Small intestine (tissue), 16 donors: ENCODE measurements at places on chromosomes 7 and 10.

DNA sequence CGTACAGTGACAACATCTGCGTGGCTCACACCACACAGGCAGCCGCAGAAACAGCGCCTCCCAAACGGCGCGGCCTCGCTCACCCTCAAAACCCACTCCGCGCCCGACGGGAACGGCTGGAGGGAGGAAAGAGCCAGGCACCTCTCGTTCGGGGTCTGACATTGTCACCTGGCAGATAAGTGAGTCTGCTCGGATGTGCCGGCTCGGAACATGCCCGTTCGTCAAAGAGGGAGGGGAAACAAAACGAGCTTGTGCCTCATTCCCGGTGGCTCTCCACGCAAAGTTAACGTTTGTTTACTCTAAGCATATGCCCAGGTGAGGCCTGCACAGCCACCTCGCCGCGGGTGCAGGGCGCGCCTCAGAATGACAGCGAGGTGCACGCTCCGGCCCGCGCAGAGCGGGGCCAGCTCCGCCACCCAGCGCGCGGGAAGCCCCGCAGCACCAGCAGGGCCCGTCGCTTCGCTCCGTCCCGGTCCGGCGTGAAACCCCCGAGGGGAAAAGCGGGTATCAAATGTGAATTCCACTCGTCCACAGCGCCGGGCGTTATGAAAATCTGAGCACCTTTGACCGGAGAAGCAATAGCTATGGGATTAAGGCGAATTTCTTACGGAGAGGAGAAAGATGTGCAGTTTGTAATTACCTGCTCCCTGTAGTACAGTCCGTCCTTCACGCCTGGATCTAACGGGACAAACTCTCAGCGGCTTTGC, 13.1 kb downstream of the CNPY1 start:
- no peak for DNase-seq

DNA sequence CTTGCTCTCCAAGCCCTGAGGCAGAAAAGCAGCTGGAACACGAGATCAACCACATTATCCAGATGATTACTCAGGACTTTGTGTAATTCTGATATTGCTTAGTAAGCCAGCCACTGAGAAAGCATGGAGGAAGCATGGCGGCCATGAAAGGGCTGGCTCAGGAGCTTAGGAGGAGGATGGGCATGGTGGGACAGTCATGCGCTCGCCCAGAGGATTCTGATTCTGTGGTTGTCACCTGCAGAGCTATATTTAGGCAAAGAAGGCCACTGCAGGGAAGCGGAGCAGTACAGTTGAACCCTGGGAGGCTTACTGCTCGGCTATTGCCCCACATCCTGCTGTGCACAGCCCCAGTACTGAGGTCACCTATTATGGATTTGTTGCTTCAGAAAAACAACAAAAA, 128.8 kb upstream of the DNAJB12 start:
- DNase-seq, result no peak

- DNase-seq, result no peak
Measured at GRCh38 chr7:130896051-130896881, 162.3 kb upstream of the KLF14 start.

GRCh38 chr7:55100544-55101327, 81.9 kb downstream of the EGFR start:
- DNase-seq, result no peak

DNA sequence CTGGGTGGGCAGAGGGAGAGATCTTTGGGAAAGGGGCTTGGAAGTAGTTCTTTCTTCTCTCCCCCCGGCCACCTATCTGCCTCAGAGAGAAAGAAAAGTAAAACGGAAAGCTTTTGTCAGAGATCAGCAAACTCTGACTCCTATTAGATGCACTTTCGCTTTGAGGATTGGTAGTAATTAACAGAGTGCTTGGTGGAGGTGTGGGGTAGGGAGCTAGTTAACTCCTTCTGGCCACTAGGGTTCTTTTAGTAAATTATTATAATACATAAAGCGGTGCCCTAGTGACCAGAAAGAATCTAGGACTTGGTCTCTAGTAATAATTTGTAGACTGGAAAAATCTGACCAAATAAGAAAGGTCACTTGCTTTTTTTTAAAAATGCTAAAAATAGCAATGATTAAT, 54.6 kb downstream of the CPVL start:
- peak; percentile 30 for DNase-seq

DNA sequence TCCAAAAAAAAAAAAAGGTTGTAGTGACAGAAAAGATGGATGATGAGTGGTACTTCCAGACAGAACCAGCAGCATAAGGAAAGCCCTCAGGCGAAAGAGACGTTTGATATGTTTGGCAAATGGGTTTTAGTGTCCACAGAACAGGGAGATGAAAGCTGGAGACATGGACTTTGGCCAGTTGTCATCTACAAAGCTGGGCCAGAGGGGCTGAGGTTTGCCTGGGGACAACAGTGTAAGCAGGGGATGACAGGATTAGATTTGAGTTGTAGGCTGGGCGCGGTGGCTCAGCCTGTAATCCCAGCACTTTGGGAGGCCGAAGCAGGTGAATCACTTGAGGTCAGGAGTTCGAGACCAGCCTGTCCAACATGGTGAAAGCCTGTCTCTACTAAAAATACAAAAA, 47.8 kb upstream of the ELN start:
- no peak for DNase-seq

- DNase-seq, result no peak
Measured at GRCh38 chr7:112981966-112982365, 104.7 kb downstream of the GPR85 start.

GRCh38 chr10:7601023-7601656, 65.6 kb downstream of the ITIH5 start:
- DNase-seq, result no peak

DNA sequence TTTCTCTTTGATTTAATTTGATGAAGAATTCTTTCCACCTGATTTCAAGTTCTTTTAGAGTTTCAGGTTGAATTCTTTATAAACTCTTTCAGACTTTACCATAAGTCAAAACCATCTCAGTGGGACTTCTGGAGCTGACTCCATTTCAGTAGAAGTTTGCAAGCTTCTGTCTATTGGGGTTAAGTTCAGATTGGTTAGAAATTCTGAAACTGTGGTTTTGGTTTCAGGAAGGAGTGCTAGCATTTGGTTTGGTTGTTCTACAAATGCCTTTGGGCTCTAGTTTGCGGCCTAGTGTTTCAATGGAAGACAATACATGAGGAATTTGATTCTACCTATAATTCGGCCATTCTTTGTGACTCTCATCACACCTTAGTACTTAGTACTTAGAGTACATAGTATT, 176.8 kb upstream of the RHOBTB1 start:
- DNase-seq, result no peak

DNA sequence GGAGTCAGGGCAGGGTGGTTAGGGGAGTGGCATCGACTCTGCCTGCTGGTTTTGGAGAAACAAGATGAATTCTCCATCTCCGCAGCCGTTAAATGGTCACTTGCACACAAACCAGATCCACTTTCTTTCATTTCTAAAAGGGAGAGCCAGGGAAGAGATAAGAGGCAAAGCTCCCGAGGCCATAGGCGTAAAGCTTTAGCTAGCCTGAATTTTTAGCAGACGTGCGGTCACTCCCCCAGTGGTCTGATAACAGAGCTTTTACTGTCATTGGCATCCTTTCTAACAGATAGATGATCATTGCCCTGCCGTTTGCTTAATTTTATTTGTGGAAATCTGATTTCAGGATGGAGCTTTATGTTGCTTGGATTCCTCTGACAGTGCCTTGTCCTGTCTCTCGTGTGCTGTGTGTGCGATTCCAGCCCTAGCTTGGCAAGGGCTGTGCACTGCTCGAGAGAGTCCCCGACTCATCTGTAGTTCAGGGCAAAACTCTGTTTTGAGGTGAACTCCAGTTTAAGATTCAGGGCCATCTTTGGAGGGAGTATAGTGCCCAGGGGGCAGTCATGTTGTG, 62.5 kb downstream of the GATA3 start:
- no peak for DNase-seq

GRCh38 chr10:89921403-89921802, 220.0 kb downstream of the KIF20B start:
- DNase-seq, result no peak
